Gastrocnemius medialis (tissue), 4 donors: ENCODE measurements at places on chromosomes 4 and X. TPM values are rescaled to one million over a fixed set of nuclear protein-coding genes. Genes with fewer than 3 reads are reported as not detected.

The FREM3 gene
- total RNA-seq = not detected

The NOP14 gene
- total RNA-seq = 37.8 TPM

The SORCS2 gene
- total RNA-seq = 0.11 TPM

The FHIP1A gene
- 115 TPM for total RNA-seq

The MAGEA3 gene
- total RNA-seq = not detected

The SSX4 gene
- not detected for total RNA-seq

The LPAR4 gene
- 0.22 TPM for total RNA-seq

The PLXNB3 gene
- total RNA-seq = 0.16 TPM

The GPR143 gene
- total RNA-seq = not detected

The HGFAC gene
- total RNA-seq = 0.68 TPM

The PUDP gene
- 7.2 TPM for total RNA-seq

The NAP1L3 gene
- total RNA-seq = not detected

The NOCT gene
- 9.0 TPM for total RNA-seq

The TMEM31 gene
- not detected for total RNA-seq

The BTK gene
- total RNA-seq = 0.75 TPM

The ANXA5 gene
- total RNA-seq = 59.2 TPM

The S100G gene
- not detected for total RNA-seq

The TMEM144 gene
- total RNA-seq = 0.51 TPM

The GAGE12F gene
- not detected for total RNA-seq

The WAS gene
- 2.5 TPM for total RNA-seq

The TCP11X2 gene
- not detected for total RNA-seq

The DCAF4L1 gene
- total RNA-seq = 1.7 TPM

The SLIT2 gene
- total RNA-seq = 4.4 TPM

The SPATA4 gene
- total RNA-seq = not detected

The RTL3 gene
- not detected for total RNA-seq

The ERAS gene
- not detected for total RNA-seq
